ENCODE measurements at places on chromosomes 7 and 10.

GRCh38 chr7:129741743-129742213 lies 130.3 kb downstream of the NRF1 start:
- no peak for DNase-seq

DNA sequence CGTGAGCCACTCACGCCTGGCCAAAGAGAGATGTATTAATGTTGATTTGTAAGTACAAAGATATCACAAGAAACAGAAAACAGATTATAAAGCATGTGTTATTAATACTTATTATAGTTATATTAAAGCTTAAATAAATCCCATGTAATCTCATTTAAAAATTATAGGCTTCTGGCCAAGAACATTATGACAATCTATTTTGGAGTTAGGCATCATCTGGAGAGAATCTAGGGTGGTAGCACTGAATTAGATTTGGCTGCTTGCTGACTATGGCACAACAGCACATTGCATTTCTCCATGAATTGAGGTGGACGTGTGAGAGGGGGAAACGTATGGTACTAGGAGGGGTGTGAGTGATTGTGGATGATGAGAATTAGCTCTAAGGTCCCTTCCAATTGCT lies 16.8 kb upstream of the SLC16A12 start:
- DNase-seq, result no peak

DNA sequence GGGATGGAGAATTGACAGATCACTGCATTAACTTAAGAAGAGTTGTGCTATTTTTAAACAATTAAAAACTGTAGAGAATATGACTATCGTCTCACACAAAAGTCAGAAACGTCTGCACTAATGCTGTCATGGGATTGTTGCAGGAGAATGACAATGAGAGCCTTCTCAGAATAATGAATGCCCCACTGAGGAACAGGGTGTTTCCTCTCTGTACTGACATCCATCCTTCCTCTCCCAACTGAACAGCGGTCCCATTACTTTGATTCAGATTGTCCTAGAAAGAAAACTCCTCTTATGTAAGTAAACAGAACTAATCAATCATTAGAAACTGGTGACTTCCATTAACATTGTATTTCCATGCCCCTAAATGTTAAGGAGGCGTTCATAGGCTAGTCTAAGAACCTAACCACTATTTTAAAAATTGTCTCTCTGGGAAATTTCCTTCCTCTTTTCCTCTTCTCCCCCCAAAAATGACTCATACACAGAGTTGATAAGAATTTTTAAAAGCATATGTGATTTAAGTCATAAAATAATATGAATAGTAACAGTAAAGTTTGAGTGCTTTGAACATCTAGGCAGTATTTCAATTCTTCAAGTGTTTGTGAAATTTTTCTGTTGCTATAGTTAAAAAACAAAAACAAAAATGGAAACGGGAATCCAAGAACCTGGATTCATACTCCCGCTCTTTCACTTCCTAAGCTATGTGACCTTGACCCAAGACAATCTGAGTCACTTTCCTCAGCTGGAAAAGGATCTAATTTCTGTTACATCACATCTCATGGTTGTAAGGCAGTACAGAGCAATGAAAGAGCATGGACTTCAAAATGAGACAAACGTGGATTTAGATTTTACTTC lies 12.7 kb upstream of the MACC1 start:
- no peak for DNase-seq

GRCh38 chr10:14604181-14605142 lies 170.2 kb downstream of the FAM107B start:
- peak; percentile 52 for DNase-seq

- DNase-seq, result no peak
These were observed 2.0 kb downstream of the HPSE2 start for GRCh38 chr10:99233689-99234037.

DNA sequence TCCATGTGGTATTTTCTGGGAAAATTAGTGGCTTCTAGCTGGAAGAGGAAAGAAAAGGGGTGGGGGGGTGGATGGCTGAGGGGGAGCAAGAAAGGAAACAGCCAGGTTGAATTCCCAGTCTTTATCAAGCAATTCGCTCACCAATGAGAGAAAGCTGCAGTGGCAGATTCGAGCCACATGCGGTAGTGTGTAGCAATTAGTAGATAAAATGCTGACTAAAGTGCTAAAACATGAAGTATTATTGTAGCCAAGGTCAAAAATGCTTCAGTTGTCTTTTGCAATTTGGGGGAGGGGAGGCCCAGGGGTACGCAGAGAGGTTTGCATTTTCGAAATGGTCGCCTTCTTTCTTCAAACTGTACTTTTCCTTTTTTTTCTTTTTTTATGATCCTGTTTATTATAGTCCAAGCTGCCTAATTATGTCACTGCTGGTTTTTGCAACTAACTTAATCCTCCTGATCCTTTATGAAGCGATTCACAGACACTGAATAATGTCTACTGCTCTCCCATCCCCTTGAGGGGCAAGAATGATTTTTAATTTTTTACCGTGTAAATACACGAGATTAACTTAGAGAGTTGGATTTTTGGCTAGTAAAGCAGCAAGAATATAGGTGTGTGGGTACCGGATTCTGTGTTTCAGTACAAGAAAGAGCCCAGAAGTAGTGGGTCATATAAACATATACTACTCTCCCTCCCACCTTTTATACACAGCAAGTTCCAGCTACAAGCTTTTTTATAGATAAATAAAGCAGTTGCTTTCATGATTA lies 3.6 kb upstream of the ARID5B start:
- DNase-seq, result no peak

GRCh38 chr7:122155566-122155965 lies 11.5 kb upstream of the AASS start:
- DNase-seq, result no peak

GRCh38 chr10:17851611-17852010 lies 42.5 kb downstream of the MRC1 start:
- DNase-seq, result no peak

- no peak for DNase-seq
These were observed 34.8 kb downstream of the HBP1 start for GRCh38 chr7:107203607-107204006.

DNA sequence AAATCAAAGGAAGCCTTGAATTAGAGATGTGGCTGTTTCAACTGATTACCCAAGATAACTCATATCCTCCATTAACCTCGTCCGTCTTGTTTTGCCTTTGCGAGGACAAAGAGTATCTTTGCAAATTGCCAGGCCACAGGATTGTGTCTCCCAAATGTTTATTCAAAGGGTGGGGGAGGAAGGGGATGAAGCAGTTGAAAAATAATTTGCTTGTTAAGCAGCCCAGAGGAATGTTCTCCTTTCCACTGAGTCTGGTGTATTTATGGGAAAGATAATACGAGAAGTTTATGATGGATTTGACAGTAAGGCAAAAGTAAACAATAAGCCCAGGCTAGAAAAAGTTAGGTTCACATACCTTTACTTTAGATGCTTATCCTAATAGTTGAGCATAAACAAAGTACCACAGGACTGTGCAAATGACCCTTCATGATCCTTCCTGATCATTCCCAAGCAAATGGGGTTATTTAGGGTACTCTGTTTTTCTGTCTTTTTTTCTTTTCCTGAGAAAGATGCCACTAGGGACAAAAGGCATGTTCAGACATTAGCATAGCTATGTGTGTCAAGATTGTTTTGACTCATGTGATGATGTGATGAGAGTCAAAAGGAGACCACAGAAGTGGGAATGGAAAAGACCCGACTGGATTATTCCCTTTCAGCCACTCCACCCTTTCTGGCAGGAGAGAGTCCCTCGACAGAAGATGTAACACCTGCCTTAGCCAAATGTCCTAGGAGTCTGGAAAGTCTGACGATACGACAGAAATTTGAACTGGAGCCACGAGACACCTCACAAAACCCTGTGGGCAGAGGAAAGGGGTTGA lies 243.0 kb upstream of the GLI3 start:
- DNase-seq, result no peak

GRCh38 chr7:8176370-8177081 lies 85.4 kb downstream of the ICA1 start:
- peak; percentile 2 for DNase-seq

- no peak for DNase-seq
These were observed 118.0 kb upstream of the PDSS1 start for GRCh38 chr10:26579256-26580063.

DNA sequence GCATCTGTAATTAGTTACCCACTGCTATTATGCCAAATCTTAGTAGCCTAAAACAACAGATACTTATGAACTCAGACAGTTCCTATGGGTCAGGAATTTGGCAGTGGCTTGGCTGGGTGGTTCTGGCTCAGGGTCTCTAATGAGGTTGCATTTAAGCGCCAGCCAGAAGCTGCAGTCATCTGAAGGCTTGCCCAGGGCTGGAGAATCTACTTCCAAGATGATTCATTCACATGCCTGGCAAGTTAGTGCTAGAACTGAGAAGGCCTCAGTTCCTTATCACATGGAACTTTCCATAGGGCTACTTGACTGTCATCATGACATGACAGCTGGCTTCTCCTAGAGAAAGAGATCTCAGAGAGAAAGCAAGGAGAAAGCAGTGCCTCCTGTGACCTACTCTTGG lies 121.3 kb downstream of the AVL9 start:
- DNase-seq, result no peak

GRCh38 chr7:101690061-101690460 lies 61.0 kb upstream of the MYL10 start:
- no peak for DNase-seq

DNA sequence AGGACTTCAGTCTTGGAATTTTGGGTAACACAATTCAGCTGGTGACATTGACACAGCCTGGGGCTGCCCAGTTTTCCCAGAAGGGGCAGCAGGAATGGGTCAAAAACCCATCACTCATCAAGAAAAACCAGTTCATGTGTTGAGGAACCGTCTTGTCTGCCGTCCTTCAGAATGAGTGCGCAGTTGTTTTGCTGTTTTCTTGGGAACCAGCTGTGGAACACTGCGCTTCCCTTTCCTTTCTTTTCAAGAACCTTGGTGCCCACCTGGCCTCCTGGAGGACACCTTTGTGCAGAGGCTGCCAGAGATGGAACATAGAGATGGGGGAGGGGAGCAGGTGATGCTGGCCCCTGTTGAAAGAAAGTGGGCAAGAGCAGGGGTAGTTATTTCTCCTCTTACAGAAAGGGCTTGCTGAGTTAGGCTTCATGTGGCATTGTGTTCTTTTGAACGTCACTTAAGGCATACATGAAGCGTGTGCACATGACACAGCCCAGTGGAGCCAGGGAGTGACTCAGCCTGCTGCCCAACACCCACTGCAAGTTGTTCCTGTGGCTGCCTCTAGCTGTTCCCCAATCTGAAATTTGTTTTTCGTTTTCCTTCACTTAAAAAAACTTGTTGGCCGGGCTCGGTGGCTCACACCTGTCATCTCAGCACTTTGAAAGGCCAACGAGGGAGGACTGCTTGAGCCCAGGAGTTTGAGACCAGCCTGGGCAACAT lies 87.4 kb upstream of the TNS3 start:
- DNase-seq, result no peak

DNA sequence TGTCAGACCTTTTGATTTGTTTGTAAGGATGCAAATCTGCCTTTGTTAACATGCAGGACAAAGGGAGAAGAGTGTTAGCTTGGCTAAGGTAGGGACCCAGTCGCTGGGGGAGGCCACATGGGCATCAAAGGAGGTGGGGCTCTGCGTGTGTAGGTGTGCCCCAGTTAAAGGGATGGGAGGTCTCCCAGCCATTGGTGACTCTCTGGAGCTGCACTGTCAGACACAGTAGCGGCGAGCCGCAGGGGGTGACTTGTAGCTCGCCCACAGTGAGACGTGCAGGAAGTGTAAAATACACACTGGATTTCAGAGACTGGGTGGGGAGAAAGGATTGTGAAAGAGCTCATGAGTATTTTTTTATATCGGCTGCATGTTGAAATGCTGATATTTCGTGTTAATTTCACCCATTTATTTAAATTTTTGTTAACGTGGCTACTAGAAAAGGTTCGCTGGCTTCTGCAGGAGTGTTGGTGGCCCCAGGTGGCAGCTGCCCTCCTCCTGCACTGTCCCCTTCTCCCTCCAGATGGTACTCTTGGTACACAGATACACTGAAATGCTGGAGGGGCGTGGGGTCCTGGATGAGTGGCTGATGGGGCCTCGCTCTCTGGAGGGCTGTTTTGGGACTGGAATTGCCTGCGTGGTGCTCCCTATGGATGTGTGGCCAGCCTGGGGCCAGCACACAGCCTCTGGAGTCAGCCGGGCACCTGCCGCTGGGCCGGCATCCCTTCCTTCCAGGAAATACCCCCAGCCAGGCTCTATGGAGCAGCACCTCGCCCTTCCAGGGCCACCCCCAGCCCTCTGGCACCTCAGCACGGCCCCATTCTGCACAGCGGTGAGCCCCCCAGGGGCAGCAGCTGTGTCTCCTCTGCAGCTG lies 59.2 kb downstream of the LHPP start:
- no peak for DNase-seq

DNA sequence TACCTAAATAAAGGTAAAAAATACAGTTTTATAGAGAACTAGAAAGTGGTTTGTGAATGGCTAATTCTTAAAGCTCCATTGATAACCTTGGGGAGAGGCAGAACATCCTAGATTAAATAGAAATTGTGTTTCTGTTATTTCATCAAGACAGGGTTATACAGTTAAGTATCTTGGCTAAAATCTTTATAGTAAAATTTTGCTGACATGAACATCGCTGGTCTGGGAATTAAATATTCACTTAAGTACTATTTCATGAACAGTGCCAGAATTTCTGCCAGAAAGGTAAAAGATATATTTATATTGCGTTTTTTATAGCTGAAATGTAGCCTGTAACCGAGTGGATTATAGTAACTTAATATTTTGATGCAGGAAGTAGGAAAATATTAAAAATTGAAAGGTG lies 53.7 kb upstream of the HBP1 start:
- no peak for DNase-seq

DNA sequence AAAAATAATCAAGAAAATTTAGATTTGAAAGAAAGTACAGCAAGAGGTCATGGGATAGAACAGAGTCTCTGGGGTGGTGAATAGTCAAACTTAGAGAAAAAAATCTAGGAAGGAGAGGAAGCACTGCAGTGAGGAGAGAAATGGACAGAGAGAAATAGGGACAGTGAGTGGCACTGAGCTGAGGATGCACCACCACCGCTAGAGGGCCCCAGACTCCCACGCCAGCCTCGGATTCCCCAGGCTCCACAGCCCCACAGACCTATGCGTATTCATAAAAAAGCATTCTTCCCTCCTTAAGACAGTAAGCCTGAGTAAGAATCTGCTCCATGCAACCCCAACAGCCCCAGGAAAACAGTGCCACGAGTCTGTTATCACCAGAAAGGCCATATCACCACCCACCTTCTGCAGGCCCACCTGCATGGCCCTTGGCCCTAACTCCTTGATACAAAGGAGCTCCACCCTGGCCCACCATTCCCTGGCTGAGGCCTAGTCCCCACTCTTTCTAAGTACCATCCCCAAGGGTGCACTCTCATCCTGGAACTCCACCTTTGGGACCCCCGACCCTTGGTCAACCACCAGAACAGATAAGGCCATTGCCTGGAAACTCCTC lies 91.0 kb downstream of the ALOX5 start:
- peak; percentile 63 for DNase-seq

GRCh38 chr7:50359995-50360925 lies 55.7 kb downstream of the IKZF1 start:
- DNase-seq, result peak; percentile 70

GRCh38 chr10:122507616-122508015 lies 46.3 kb downstream of the HTRA1 start:
- no peak for DNase-seq

All from stimulated activated CD4-positive, alpha-beta T cell treated with anti-CD3 and anti-CD28 coated beads, Interleukin-1b, Interleukin-23, amount 100 ng/mL, for 1 hour (primary cell).